Activated CD4-positive, alpha-beta T cell treated with anti-CD3 and anti-CD28 coated beads, Interleukin-2, amount 10 ng/mL, durations not matched to agents 7 days and 5 days (primary cell): ENCODE measurements at places on chromosomes 11 and 22.
A peak's percentile ranks its signal among the peaks of the same experiment; 100 is the strongest.

DNA sequence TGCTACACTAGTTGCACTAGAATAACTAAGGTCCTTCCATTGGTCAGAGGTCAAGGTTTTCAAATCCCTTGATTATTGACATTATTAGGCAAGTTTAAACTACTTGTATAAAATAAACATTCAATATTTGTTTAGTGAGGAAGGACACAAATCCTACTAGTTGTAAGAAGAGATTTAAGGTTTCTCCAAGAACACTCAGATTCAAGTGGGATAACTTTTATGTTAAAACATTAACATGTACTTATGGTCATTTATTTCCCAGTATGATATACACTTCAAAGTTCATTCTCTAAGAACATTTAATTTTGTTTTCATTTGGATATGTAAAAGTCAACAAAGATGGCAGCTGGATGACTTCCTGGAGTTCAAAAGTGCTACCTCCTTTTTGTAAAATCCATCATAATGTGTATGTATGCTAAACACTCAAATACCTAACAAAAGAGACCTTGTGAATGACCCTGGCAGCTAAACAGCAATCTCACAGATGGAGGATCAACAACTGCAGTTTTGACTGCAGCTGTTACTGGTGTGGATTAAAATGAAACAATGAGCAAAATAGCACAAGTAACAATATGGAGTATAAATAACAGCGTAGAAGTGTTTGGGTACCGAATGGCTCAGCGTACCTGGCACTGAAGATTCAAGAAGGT, 1.5 kb downstream of the CCDC90B start:
- DNase-seq: no peak

DNA sequence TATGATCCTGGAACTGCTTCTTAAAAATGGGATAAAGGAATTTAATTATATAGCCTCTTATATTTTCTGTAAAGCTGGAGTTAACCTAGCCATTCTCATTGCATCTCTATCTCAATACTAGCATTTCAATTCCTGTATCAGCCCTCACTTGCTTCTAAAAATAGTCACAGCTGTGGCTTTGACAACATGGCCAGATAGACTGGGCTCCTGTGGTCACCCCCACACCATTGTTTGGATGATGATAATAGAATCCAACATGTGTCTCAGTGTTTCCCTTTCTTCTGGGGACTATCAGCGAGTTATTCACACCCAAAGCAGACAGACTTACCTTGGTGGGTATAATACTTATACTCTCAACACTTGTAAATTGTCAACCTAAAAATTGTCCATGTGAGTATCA, 6.9 kb downstream of the VWA5A start:
- no peak for DNase-seq

DNA sequence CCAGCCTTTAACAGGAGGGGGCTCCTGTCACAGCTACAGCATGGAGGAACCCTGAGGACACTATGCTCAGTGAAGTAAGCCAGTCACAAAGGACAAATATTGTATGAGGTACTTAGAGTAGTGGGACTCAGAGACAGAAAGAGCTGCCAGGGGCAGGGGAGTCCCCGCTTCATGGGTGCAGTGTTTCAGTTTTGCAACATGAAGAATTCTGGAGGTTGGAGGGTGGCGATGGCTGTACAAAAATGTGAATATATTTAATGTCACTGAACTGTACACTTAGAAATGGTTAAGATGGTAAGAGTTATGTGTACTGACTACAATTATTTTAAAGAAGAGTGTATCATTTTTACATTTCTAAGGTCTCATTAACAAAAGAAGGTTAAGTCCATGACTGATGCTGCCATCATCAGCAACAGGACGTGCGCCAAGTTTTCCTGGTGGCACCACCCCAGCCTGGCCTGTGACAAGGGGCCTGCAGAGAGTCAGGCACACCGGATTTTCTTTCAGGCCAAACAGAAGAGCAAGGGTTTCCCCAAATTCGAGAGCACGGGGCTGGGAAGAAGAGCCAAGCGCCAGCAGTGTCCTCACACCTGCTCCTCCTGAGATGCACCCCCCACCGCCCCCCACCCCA, 22.1 kb downstream of the YPEL1 start:
- DNase-seq: no peak

- no peak for DNase-seq
Measured at GRCh38 chr11:134046681-134047449, 22.0 kb upstream of the JAM3 start.

- DNase-seq: peak; percentile 57
Measured at GRCh38 chr11:6618117-6619003, 862 bp downstream of the TPP1 start.

DNA sequence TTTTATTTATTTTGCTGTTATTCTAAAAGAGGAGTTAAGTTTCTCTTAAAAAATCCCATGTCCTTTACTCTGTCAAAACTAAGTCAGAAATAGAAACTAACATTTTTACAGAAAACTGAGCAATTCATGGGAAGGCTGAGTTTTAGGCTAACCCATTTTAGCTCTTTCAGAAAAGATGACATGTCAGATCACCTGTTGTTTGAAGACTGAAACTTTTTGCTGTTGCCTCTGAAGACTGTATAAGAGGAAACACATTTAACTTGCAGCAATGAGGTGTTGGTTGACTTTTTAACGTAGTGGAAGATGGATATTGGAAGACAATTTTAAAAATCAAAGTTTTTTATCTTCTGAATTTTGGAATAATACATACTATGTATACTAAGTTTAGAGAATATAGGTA, 115.4 kb downstream of the METTL15 start:
- no peak for DNase-seq

- no peak for DNase-seq
Measured at GRCh38 chr11:125085301-125086081, 22.4 kb downstream of the SLC37A2 start.
